Memory B cell (primary cell): ENCODE measurements at places on chromosomes 1 and 21.

- H3K27me3 ChIP-seq: peaks cover 35% of the 10 kb centered on the region
- H3K4me1 ChIP-seq: peaks cover 6% of the 10 kb centered on the region
- no peak overlapping the region for H3K4me3 ChIP-seq
- H3K27ac ChIP-seq: no peak overlapping the region
Measured at GRCh38 chr21:41759214-41759840, 7.5 kb downstream of the RIPK4 start.

DNA sequence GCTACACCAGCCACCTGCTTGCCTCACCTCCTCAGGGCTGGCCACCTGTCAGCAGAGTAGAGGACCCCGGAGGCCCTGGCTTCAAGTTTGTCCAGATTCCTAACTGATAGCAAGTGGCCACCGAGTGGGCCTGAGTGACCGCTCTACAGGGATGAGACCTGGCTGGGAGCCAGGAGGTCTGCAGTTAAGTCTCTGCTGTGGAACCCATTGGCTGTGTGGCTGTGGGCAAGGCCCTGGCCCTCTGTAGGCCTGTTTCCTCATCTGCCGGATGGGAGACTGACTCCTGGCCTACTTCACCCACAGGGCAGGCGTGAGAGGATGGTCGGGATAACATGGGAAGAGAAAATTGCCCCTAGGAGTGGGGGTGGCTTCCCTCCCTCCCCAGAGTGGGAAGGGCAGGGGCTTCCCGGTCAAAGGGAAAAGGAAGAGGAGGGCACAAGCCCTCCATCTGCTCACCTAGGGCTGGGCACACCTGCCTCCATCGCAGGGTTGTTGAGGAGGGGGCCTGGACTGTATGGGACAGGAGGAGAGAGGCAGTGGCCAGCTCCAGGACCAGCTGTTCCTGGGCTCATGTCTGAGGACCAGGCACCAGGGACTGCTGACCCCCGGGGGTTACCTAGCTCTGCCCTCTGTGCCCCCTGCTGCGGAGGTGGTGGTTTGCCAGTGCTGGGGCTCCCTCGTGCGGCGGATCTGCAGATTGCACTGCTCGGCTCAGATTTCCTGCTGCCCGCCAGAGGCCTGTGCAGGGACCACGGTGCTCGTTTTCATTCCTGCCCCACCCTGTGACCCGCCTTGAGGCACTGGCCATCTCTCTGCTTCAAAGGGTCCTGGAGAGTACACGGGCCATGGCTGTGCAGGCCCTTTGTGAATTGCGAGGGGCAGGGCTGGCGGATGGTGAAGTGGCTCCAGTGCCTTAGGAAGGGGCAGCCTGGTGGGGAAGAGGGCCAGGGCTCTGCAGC is 9.1 kb upstream of the MTFR1L start:
- H3K4me3 ChIP-seq: no peak overlapping the region
- H3K36me3 ChIP-seq: peaks cover 6% of the 10 kb centered on the region
- DNase-seq: peak; percentile 90
- no peaks in the 10 kb centered on the region for H3K27me3 ChIP-seq
- peaks cover 15% of the 10 kb centered on the region for H3K4me1 ChIP-seq

GRCh38 chr1:30785181-30785580 is 27.6 kb upstream of the LAPTM5 start:
- no peak for DNase-seq
- H3K4me1 ChIP-seq: peaks cover 8% of the 10 kb centered on the region
- H3K27me3 ChIP-seq: peaks cover 12% of the 10 kb centered on the region

DNA sequence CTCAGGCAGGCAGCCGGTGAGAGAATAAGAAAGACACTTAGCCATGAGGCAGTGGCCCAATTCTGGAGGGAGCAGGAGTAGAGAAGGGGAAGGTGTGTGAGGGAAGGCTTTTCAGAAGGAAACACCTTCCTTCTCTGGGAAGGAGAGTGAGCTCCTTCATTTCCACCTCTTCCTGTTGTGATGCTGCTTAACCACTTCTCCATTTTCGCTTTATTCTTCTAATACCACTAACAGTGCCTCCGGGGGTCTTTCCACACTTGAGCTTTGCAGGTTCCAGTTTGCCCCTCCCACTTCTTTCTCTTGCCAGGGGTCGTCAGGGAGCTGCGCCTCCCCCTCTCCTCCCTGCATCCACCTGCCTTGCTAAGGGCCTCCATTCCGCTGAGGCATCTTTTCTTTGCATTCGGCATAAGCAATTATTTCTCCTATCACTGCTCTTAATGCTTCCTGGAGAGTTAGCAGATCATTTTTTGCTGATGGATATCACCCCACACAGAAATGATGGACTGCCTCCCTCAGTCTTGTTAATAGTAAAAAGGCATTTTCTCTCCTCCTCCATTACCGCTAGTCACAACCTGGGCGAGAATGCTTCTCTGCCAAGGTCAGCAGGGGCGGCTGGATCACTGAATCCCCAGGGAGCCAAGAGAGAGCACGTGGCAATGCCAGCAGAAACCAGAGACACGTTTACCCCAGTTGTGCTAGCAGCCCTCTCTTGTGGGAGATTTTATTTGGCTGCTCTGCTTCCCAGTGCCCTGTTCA is 74.8 kb downstream of the ELAVL4 start:
- no peak overlapping the region for H3K27ac ChIP-seq
- no peaks in the 10 kb centered on the region for H3K36me3 ChIP-seq
- no peak overlapping the region for H3K4me3 ChIP-seq
- DNase-seq: no peak

- no peak overlapping the region for H3K4me3 ChIP-seq
- H3K27me3 ChIP-seq: peaks cover 3% of the 10 kb centered on the region
- H3K27ac ChIP-seq: peak overlapping the region; percentile 50
- no peaks in the 10 kb centered on the region for H3K36me3 ChIP-seq
- DNase-seq: no peak
Measured at GRCh38 chr21:42468491-42469131, 27.4 kb downstream of the RSPH1 start.

DNA sequence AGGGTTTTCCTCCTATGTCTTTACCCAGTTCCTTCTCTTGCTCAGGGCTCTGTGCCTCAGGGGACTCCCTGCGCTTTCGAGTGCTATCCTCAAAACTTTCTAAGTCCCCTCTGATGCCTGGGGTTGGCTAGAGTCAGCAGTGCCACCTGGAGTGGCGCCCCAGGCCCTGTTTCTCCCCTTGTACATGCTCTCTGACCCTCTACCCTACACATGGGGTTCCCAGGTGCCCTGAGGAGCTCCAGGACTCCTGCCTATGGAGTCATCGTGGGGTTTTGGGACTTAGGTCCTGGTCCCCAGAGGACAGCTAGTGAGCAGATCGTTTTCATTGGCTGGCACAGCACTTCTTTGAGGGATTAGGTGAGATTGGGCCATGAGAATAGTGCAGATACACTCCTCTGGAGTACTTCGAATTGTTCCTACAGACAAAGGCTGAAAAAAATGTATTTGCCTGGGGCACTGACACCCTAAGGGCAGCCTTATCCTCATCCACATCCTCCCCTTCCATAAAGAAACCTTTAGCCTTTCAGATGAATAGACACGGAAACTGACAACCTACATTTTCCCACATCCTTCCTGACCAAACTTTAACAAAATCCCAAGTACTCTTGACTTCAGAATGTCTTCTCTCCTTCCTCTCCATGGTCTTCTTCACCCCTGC is 41.5 kb downstream of the LGR6 start:
- no peak overlapping the region for H3K27ac ChIP-seq
- H3K27me3 ChIP-seq: peaks cover 14% of the 10 kb centered on the region
- no peaks in the 10 kb centered on the region for H3K4me1 ChIP-seq
- H3K36me3 ChIP-seq: no peaks in the 10 kb centered on the region
- DNase-seq: no peak

DNA sequence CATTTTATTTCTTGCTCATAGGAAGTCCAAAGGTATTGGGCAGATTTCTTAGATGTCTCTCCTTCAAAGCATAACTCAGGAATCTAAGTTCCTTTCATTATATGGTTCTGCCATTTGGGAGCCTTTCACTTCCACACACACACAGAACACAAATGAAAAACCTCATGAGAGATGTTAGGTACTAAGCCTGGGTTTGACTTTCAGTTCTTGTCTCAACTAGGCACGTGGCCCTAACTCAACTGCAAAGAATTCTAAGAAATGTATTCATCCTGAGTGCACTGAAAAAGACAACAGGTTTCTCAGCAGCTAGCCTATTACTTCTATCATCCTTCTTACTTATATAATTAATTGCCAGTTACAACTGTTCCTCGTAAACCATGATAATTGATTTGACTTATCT is 190.0 kb upstream of the SAMSN1 start:
- H3K4me1 ChIP-seq: peaks cover 19% of the 10 kb centered on the region
- no peaks in the 10 kb centered on the region for H3K27me3 ChIP-seq
- H3K4me3 ChIP-seq: no peak overlapping the region
- no peaks in the 10 kb centered on the region for H3K36me3 ChIP-seq
- DNase-seq: no peak
